ENCODE measurements at places on chromosomes 6 and 20.

DNA sequence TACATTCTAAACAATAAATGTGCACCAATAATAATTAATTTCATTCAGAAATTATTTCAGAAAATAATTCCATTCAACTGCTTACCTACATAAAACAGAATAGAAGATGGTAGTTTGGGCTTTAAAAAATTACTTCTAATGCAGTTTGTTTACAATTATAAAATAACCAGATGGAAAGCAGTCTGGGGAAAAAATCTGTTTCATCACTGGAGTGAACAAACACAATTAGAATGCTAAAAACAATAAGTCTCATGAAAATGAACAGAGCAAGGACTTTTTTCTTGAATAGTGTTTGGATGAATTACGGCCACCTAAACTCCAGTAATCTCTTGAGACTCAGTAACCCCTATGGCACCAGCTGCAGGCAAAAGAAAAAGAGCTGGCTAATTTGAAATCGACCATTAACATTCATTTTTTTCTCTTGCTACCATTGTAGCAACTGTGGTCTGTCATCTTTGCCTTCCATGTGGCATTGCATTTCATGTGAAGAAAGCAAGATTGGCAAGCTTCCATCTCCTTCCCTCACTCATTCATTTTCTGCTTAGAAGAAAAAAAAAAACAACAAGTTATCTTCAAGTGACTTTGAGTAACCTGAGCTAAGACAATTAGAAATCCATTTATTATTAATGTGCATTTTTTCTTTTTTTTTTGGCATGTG, 88.4 kb upstream of the CEP85L start:
- DNase-seq, result no peak

- DNase-seq, result no peak
Measured at GRCh38 chr6:912871-913835, 220.2 kb upstream of the EXOC2 start.

- DNase-seq, result no peak
Measured at GRCh38 chr6:159970659-159971063, 1.8 kb downstream of the IGF2R start.

DNA sequence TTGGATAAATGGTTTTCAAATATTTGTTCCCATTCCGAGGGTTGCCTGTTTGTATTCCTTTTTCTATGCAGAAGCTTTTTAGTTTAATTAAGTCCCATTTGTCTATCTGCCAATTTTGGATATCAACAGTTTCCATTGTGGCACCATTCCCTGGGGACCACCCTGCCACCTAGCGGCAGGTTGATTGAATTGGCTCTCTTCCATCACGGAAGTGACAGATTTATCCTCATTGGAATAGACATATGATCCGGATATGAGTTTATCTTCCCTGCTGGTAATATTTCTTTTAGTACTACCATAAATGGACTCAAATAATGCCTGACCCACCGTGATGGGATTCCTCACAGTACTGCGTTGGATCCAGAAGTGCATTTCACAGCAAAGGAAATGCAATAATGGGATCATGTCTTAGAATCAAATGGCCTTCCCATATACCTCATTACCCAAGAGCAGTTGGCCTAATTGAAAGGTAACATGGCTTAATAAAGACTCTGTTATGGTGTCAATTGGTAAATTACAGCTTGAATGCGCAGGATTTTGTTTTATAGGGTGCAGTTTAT, 327.0 kb downstream of the BMP2 start:
- DNase-seq, result no peak

DNA sequence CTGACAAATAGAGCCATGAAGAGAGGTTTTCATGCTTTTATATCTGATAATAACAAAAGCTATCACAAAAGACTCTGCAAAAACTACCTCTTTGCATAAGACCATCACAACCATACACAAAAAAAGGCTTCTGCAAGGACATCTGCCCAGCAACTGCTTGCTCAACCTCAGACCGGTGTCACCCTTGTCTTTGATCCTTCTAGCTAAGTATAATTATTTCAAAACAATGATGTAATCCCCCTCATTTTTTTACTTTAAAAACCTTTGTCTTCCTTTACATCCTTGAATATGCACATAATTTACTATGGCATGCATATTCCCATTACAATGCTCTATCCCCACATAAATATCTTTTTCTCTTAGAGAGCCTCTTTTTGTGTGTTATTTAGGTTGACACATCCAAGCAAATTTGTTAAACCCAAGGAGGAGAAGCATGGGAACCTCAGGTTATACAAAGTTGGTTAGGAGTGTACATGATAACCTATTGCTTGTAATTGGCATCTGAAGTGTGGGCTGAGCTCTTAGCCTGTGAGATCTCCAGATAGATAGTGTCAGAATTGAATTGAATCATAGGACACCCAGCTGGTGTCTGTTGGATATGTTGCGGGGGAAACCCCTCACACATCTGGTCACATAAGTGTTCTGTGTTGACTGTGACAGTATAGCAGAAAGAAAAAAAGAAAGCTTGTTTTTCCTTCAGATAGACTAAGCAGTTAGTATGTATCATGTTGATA, 20.7 kb upstream of the CGA start:
- DNase-seq, result no peak

- no peak for DNase-seq
Measured at GRCh38 chr6:143676437-143677045, 1.2 kb upstream of the PHACTR2 start.
